ENCODE measurements at places on chromosomes 13 and 19.

GRCh38 chr19:11535792-11536595 lies 2.7 kb upstream of the CNN1 start:
- peak; percentile 94 for DNase-seq

DNA sequence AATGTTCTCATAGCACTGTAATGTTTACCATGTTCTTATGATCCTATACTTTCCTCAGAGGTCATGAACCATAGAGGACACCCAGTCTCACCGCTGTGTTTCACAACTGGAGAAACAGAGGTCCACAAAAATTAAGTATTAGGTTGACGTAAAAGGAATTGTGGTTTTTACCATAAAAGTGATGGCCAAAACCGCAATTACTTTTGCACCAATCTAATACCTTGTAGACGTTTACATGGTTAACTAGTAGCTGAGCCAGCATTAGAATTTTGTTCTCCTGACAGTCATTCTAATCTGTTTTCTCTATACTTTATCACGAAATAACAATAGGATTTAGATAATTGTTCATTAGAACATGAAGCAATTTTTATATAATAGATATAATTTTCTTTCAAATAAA lies 763.4 kb upstream of the ARGLU1 start:
- no peak for DNase-seq

- DNase-seq, result no peak
Measured at GRCh38 chr19:5864013-5864720, 6.2 kb downstream of the FUT5 start.

- no peak for DNase-seq
Measured at GRCh38 chr19:46306501-46306900, 9.7 kb downstream of the HIF3A start.

- DNase-seq, result no peak
Measured at GRCh38 chr19:19095691-19096090, 31.9 kb downstream of the SLC25A42 start.

- no peak for DNase-seq
Measured at GRCh38 chr13:23510979-23511735, 59.1 kb upstream of the TNFRSF19 start.

- DNase-seq, result no peak
Measured at GRCh38 chr19:56284746-56285145, 12.2 kb downstream of the EDDM13 start.

- DNase-seq, result no peak
Measured at GRCh38 chr13:42643076-42643475, 69.1 kb downstream of the TNFSF11 start.

DNA sequence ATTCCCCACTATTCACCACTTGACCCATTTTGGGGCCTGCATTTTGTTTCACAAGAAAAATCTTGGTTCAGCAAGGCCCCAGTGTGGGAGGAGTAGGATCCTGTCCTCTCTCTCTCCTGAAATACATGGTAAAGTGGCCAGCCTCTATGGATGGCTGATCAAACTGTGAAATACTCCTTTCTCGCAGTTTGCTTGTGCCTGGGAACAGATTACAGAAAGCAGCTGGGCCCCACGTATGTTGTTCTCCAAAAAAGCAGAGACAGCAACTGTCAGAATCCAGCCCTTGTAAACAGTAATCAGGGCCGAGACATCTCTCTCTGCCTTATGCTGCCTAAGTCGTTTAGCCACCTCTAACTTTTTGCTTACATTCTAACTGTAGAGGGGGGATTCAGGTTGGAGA lies 61.0 kb upstream of the RAP2A start:
- DNase-seq, result no peak

DNA sequence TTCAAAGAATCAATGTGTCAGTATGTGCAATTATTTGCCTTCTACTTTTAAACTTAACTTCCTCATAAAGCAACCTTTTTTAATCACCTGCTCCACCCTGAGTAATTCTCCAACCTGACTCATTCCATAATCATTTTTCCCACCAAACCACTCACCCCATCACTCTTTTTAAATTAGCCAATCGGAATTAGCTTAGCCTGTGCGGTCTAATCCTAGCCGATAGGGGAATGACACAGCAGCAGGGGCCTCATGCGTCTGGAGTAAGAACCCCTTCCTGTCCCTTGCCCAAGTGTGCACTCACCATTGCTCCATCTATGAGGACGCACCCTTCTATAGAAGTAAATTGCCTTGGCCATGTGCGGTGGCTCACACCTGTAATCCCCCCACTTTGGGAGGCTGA lies 27.4 kb upstream of the ZNF83 start:
- DNase-seq, result no peak

DNA sequence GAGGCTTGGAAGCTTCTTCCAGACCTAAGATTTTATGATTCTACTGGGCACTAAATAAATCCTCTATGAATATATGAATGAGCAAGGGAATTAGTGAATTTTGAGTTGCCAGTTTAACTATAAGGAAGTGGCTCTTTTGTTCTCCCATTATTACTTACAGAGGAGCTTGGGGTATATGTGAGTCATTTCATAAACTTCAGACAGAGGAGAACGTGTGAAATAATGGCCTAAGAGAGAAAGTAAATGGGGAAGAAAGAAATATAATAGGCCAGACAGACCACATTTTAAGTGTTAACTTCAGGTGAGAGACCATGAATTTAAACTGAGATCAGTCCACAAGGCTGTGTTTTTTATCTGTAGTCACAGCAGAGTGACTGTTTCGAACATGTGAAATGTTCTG lies 570.9 kb downstream of the GPC6 start:
- no peak for DNase-seq

GRCh38 chr13:110391273-110391672 lies 84.2 kb downstream of the COL4A2 start:
- no peak for DNase-seq

DNA sequence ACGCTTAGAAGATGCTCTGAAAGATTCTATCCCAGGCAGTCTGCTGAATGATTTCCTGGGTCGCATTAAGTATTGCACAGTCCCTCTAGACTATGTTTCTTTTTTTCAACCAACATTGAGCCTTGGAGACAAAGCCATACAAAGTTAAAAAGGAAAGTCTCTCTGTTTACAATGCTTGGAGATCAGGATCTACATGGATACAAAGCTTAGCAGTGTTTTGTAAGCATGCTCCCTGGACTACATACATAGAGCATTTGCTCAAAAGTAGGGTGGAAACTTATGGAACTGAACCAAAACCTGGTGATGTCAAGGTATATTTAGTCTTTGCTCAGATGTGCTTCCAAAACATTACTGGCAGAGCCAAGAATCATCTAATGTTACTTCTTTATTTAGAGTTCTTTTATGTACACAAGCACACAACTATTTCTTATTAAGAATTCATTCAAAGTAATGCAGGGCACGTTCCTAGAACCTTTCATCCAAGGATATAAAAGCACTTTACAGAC lies 241.2 kb downstream of the ABCC4 start:
- DNase-seq, result no peak

DNA sequence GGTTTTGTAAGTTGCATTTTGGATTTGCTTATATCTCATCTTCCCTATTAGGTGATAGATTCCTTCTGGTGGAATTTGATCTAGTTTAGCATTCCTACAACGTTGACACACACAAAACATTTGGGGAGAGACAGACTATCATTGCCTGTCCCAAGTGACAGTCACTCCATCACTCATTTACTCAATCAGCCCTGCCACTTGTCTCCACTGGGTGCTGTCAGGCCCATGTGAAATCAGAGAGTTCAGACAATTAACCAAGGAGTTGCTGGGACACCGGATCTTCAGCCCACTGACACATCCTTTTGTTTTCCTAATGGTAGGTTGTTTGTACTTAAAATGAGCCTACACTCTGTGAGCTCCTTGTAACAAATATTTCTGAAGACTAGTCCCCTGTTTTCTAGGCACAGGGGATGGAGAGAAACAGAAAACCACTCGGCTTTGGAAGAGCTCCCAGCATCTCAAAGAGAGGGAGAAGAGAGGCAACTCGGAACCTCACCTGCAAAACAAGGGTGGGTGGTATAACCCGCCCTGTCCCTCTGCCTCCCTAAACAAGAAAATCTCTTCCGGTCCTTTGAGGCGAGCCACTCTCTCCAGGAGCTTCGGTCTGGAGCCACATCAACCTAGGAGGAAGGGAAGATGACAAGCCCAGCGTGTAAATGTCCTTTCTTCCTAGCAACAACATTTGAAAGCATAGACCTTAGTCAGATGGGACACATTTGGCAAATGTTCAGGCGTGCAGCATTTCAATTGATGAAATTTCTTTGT lies 440.9 kb upstream of the KLF12 start:
- DNase-seq, result no peak

DNA sequence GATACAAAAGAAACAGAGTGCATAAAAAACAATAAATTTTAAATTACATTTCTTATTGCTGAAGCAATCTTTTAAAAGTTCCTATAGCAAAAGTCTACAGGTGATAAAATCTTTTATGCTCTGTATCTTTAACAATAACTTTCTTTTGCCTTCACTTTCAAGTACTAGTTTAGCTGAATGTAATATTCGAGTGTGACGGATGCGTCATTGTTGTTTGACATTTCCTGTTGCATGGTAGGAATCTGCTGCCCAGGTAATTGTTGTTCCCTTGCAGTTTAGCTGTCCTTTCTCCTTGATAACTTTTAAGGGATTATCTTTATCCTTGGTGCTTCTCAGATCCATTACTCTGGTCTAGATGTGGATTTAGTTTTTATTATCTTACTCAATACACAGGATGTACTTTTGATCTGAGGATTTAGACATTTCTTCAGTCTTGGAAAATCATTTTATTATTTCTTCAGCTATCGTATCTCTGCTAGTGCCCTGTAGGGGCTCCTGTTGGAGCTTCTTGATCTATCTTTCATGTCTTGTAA lies 2.1 kb upstream of the CPB2 start:
- DNase-seq, result no peak

DNA sequence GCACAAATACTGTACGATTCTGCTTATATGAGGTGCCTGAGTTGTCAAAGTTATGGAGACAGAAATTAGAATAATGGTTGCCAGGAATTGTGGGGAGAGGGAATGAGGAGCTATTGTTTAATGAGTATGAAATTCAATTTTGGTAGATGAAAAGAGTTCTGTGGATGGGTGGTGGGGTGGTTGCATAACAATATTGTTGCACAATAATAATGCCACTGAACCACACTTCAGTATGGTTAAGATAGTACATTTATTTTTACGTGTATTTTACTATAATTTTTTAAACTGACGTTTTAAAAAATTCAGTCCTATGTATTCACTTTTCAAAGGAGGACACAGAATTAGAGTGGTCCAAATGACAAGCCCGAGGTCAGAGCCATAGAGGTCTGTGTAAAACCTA lies 1.8 kb upstream of the OXGR1 start:
- DNase-seq, result no peak

DNA sequence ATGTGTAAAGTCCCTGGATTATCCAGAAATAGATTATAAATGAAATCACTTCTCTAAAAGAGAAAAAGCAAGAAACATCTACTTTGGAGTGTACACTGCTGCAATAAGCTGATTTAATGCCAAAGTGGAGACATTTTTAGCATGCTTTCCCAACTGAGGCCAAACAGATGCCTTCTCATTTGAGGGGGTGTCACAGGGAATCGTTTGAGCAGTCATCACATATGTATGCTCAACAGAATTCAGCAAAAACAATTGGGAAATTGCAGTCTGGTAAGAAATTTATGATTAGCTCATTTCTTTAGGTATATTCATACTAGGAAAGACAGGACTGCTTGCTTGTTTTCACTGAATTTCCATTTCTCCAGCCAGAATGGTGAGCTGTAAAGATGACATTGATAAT lies 27.3 kb upstream of the TPP2 start:
- DNase-seq, result no peak

DNA sequence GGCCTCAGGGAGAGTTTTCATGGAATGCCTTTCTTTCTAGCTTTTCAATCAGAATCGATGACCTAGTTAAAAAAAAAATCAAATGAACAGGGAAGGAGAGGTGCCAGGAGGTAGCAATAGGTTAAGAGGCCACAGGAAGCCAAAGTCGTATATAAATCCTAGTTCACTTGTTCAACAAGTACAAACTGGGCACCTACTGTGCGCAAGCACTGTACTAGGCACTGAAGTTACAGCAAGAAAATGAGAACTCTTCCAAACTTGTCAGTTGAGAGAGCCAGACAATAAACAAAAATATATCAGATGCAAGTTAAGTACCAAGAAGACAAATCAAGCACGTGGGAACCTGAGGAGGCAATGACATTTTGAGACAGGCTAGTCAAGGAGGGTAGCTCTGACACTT lies 6.1 kb downstream of the SUGP2 start:
- DNase-seq, result no peak

- no peak for DNase-seq
Measured at GRCh38 chr13:38670627-38671026, 16.2 kb upstream of the FREM2 start.

- DNase-seq, result no peak
Measured at GRCh38 chr13:95207769-95208366, 93.4 kb downstream of the ABCC4 start.

Data from stimulated activated CD4-positive, alpha-beta T cell treated with anti-CD3 and anti-CD28 coated beads, Interleukin-2, amount 100 ng/mL, for 48 hours (primary cell).